ENCODE measurements at places on chromosomes 1 and 21. TPM values are rescaled to one million over a fixed set of nuclear protein-coding genes. Genes with fewer than 3 reads are reported as not detected.

Gene DNALI1
- total RNA-seq, result not detected

Gene LRP8
- total RNA-seq, result 87.4 TPM

DNA sequence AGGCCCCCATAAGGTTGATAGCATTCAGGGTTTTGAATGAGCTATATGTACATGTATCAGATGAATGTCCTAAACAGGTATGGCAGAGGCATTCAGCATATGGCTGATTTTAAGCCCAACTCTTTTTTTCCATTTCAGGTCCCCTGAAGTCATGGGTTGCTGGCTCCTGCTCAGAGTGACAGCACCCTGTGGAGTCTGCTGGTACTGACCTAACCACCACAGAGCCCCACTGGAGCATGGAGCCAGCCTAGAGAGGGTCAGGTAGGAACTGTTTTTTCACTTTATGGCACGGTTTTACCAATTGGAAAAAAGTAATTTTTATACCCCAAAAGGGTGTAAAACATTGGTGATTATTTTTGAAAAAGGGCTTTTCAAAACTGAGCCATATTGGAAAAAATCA, 82.5 kb upstream of the MPC2 start:
- H3K4me3 ChIP-seq, result no peak overlapping the region
- DNase-seq, result no peak
- H3K27ac ChIP-seq, result no peak overlapping the region
- H3K36me3 ChIP-seq, result peaks cover 8% of the 10 kb centered on the region
- no peaks in the 10 kb centered on the region for H3K27me3 ChIP-seq

- H3K36me3 ChIP-seq, result no peaks in the 10 kb centered on the region
- H3K4me3 ChIP-seq, result no peak overlapping the region
- no peak for DNase-seq
- no peaks in the 10 kb centered on the region for H3K4me1 ChIP-seq
- peaks cover 4% of the 10 kb centered on the region for H3K27me3 ChIP-seq
Observed at GRCh38 chr1:60224523-60224922, 151.0 kb upstream of the C1orf87 start.

DNA sequence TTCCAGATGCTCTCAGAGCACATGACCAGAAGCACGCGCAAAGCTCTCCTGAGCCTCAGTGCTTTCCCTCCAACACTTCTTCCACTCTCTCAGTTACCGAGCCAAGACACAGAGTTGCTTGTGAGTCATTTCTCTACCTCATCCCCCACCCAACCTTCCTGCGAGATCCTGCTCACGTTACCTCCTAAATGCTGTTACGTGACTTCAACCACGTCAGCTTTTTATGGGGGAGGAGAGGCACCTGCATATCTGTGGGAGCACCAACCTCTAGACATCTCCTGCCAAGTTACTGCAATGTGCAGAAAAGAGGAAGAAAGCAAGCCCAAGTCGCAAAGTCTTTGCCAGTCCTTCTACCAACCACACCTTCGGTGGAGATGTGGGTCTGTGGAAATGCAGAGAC, 27.2 kb upstream of the ERG start:
- DNase-seq, result no peak
- H3K4me1 ChIP-seq, result peaks cover 12% of the 10 kb centered on the region
- no peaks in the 10 kb centered on the region for H3K36me3 ChIP-seq
- H3K4me3 ChIP-seq, result peak overlapping the region; percentile 1
- peaks cover 17% of the 10 kb centered on the region for H3K27me3 ChIP-seq

DNA sequence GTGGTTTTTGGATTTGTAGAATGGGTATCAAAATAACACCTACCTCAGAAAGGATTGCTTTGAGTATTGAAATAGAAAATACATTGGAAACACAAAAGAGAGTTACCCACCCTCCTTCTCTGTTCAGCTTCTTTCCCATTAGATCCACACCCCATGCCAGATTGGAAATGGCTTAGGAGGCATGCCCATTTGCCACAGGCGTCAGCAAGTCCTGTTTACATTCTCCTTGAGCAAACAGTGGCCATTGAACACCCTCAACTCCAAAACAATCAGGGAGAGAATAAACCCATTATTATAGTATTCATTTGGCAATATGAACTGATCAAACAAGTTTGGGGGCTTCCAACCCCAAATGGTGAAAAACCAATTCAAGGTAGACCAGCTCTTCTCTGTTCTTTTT, 2.4 kb downstream of the ELAPOR1 start:
- H3K4me3 ChIP-seq, result peak overlapping the region; percentile 34
- H3K27me3 ChIP-seq, result peaks cover 9% of the 10 kb centered on the region
- peak overlapping the region; percentile 82 for H3K27ac ChIP-seq
- peaks cover 3% of the 10 kb centered on the region for H3K36me3 ChIP-seq

DNA sequence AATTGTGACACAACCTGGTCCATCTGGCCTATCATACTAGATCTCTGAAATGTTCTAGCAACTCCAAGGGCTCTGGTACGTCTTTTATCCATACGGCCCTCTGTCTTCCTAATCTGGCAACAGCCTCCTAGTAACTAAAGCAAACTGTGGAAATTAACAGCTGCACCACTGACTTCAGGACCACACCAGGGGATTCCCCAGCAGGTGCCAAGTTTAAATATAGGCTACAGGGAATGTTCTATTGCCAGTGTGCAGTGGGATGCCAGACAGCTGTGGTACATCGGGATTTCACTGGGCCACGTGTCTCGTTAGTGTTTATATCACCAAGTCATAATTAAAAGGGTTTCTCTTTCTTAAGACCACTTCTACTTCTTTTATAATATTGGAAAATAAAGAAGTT, 94.3 kb downstream of the RGS2 start:
- no peaks in the 10 kb centered on the region for H3K4me1 ChIP-seq
- peaks cover 15% of the 10 kb centered on the region for H3K27me3 ChIP-seq
- no peak overlapping the region for H3K27ac ChIP-seq
- no peaks in the 10 kb centered on the region for H3K36me3 ChIP-seq

DNA sequence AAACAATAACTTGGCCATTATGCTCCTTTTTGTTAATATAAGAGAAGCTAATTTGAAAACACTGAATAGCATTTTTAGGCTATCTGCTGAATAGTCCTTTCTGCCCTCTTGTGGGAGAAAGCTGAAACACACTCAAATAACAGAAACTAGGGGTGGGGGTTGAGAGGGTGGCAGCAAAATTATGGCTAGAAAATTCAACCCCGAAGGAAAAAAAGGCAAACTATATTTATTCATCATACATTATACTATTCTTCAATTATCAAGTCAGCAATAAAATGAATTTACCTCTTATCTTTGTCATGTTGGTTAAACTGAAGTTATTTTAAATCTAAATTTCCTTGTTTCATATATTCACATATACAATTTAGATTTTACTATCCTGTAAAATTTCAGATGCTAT, 255.9 kb downstream of the FAF1 start:
- no peak overlapping the region for H3K4me3 ChIP-seq
- DNase-seq, result no peak
- no peaks in the 10 kb centered on the region for H3K36me3 ChIP-seq
- no peak overlapping the region for H3K27ac ChIP-seq
- H3K27me3 ChIP-seq, result no peaks in the 10 kb centered on the region
- H3K4me1 ChIP-seq, result no peaks in the 10 kb centered on the region

- no peaks in the 10 kb centered on the region for H3K36me3 ChIP-seq
- H3K27me3 ChIP-seq, result no peaks in the 10 kb centered on the region
- no peak for DNase-seq
- H3K4me1 ChIP-seq, result no peaks in the 10 kb centered on the region
- no peak overlapping the region for H3K4me3 ChIP-seq
- no peak overlapping the region for H3K27ac ChIP-seq
Observed at GRCh38 chr1:245875581-245876261, 631.4 kb downstream of the SMYD3 start.

DNA sequence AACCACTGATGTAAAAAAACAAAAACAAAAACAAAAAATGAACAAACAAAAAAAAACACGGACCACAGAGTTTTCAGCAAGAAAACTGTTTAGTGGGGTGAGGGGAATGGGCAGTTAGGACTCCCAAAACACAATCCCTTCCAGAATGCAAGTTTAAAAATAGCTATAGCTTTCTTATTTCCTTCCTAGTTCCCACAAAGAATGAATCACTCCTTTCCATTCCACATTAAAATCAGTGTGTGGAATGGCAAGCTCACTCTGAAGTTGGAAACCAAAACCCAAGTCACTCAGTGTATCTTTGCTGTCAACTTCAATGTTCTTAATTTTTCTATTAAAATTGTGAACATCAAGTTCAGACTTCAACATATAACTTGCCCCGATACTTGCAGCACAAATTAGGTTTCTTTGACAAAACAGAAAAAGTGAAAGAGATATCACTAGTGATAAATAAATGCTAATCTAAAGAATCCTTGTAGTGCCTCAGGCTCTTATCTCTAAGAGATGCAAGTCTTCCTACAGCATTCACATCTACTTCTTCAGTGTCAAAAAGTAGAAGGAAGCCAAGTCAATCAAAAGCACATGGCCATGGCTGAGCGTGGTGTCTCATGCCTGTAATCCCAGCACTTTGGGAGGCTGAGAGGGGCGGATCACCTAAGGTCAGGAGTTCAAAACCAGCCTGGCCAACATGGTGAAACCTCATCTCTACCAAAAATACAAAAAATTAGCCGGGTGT, 45.5 kb downstream of the TOR3A start:
- H3K4me1 ChIP-seq, result peaks cover 18% of the 10 kb centered on the region
- DNase-seq, result no peak
- H3K36me3 ChIP-seq, result peaks cover 8% of the 10 kb centered on the region

GRCh38 chr21:25298512-25299491, 308.5 kb downstream of the MRPL39 start:
- H3K4me3 ChIP-seq, result no peak overlapping the region
- H3K4me1 ChIP-seq, result no peaks in the 10 kb centered on the region
- H3K36me3 ChIP-seq, result no peaks in the 10 kb centered on the region
- H3K27me3 ChIP-seq, result no peaks in the 10 kb centered on the region
- no peak overlapping the region for H3K27ac ChIP-seq

DNA sequence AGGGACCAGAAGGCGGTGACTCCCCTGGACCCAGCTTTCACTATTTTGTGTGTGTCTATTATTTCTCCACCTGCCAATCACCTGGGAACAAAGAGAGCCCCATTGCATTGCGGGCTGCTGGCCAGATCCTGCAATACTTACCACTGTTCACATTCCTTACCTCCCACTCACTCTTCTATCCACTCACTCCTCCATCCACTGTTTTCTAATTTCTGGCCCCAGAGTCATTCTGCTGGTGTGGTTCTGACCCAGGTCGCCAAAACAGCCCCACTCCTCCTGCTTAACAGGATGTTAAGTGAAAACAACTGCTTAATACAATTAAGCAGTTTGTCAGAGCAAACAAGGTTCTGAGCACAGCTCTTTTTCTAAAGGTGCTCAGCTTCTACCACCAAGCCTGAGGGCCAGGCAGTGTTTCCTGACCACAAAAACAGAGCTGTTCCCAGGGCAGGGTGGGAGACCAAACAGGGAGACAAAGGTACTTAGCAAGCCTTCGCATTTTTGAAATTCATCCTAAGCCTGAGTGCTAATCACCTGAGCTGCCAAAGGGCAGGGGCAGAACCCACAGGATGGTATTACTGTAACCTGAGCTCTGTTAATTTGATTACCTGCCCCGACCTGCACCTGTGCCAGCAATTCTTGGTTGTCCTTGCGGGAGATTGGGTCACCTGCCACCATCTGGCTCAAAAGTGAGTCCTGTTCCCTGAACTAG, 38.5 kb upstream of the EFCAB14 start:
- no peaks in the 10 kb centered on the region for H3K4me1 ChIP-seq
- H3K36me3 ChIP-seq, result no peaks in the 10 kb centered on the region
- DNase-seq, result no peak
- H3K4me3 ChIP-seq, result no peak overlapping the region
- peaks cover 28% of the 10 kb centered on the region for H3K27me3 ChIP-seq
- H3K27ac ChIP-seq, result no peak overlapping the region

DNA sequence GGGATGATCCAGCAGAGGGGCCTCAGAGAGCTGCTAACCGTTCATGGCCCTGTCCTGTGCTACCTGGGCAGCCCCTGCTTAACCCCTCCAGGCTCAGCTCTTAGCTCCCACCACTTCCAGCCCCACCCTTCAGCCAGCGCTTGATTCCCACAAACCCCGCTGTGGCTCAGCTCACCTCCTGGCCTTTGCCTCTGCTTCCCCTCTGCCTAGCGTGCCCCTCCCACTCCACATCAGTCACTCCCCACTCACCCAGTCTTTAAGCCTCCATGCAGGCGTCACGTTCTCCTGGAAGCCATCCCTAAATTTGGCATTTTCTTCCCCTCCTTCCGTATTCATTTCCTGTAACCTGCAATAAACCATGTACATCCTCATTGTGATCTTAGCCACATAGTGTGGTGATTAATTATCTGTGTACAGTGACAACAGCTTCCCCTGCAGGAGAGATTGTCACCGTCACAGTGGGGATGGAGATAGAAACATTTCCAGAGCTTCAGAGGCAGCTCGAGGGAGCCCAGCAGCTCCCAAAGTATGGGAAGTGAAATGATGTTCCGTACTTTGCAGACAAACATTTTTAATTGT, 65.5 kb downstream of the EPHB2 start:
- DNase-seq, result no peak
- H3K4me1 ChIP-seq, result no peaks in the 10 kb centered on the region

GRCh38 chr1:176717066-176717750, 254.2 kb downstream of the PAPPA2 start:
- no peak overlapping the region for H3K4me3 ChIP-seq
- no peak overlapping the region for H3K27ac ChIP-seq
- DNase-seq, result no peak

DNA sequence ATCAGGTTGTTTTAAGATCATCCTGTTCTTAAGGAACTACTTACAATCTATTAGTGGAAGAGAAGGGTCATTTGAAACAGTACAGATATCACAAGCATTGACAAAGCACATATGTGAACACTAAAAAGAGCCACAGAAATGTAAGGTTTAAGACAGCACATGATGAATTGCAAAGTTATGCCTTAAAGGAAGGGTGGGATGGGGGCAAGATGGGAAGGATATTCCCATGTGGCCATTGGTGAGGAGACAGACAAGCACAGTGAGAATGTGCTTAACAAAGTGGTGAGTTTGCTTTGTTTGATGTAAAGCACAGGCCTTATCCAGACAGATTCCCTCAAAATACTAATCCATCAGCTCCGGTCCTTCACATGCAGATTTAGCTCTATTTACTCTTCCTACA, 151.6 kb upstream of the IVNS1ABP start:
- no peak overlapping the region for H3K4me3 ChIP-seq
- peaks cover 2% of the 10 kb centered on the region for H3K27me3 ChIP-seq
- no peak overlapping the region for H3K27ac ChIP-seq
- H3K4me1 ChIP-seq, result peaks cover 4% of the 10 kb centered on the region

DNA sequence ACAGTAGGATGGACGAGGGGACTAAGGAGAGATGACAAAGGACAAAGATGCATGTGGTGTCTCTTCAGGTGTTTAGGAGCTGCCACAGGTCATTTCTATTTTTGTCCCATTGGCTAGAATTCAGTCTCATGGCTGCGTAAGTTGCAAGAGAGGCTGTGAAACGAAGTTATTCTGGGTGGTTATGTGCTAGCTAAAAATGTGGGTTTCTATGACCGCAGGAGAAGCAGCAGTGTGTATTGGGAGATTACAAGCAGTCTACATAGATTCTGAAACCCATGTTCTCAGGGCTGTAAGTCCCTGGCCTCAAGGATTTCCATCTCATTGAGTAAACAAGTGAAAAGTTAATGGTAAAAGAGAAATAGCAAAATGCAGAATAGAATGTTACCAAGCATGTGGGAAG, 110.7 kb downstream of the SPATA46 start:
- peaks cover 20% of the 10 kb centered on the region for H3K27me3 ChIP-seq
- H3K36me3 ChIP-seq, result no peaks in the 10 kb centered on the region
- no peak overlapping the region for H3K4me3 ChIP-seq
- DNase-seq, result no peak
- no peak overlapping the region for H3K27ac ChIP-seq
- H3K4me1 ChIP-seq, result no peaks in the 10 kb centered on the region

- peak overlapping the region; percentile 3 for H3K27ac ChIP-seq
- H3K27me3 ChIP-seq, result peaks cover 21% of the 10 kb centered on the region
- DNase-seq, result no peak
Observed at GRCh38 chr1:202615501-202616354, 94.5 kb downstream of the SYT2 start.
